ENCODE measurements at places on chromosomes 5 and 9.

- peak; percentile 66 for DNase-seq
Measured at GRCh38 chr9:74942801-74943200, 9.9 kb downstream of the C9orf40 start.

DNA sequence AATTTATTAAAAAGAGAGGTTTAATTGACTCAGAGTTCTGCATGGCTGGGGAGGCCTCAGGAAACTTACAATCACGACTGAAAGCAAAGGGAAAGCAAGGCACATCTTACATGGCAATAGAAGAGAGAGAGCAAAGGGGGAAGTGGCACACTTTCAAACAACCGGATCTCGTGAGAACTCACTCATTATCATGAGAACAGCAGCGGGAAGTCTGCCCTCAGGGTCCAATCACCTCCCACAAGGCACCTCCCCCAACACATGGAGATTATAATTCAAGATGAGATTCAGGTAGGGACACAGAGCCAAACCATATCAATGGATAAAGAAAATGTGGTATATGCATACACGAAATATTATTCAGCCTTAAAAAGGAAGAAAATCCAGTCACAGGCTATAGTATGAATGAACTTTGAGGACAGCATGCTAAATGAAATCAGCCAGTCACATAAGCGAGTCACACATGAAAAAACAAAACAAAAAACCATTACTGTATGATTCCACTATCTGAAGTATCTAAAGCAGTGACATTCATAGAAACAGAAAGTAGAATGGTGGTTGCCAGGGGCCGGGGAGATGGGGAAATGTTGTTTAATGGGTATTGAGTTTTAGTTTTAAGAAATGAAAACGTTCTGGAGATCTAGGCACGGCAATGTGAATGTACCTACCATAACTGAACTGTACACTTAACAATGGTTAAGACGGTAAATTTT is 83.4 kb upstream of the PCA3 start:
- DNase-seq = no peak

DNA sequence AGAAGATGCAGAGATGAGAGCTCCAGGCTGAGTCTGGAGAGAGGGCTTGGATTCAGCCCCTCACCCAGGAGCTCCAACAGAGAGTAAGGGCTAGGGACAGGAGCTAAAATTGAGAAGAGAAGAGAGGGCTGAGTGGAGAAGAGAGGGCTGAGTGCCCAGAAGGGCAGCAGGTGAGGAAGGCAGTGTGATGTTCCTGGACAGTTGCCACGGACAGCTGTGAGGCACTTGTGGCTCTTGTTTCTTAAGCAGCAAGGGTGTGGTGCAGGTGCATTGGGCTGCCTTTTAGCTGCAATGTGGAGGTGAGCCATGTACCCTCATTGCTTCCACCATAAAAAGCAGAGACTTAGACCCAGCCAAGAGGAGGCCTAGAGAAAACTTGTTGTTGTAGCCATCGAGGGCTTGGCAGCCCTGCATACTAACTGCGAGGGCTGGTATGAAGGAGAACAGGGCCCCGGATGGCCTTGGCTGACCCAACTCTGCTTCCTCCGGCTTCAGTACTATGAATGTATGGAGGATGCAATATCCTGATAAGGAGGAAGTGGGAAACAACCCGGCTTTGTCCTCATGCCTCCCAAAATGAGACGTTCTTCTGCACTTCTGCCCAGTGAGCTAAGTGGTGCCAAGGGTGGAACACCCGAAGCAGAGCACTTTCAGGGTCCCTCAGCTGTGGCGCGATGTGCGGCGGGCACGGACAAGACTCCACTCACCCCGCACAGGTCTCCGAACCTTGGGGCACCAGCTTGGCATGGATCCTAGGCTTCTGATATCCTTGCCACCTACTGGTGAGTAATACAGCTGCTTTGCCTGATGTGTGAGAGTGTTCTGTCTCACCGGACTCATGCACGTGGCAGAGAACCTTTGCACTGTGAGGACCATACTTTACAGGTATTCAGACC is 65.2 kb downstream of the LRRC70 start:
- no peak for DNase-seq

DNA sequence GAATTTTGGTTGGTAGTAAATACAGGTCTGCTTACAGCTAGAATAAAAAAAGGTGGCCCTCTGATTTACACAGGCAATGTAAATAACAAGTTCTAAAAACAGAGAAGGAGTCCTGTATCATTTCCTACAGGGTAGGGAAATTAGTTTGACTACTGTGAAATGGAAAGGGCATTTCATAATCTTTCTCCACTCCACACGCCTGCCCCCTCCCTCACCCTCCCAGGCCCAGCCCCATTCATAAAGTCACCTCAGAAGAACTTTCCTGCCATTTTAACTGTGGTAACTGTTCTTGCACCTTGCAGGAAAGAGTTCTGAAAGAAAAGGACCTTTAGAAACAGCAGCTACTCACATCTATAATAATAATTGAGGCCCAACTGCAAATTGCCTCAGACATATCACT is 69.7 kb downstream of the MEF2C start:
- no peak for DNase-seq

GRCh38 chr9:77943057-77943456 is 88.6 kb downstream of the GNAQ start:
- no peak for DNase-seq

DNA sequence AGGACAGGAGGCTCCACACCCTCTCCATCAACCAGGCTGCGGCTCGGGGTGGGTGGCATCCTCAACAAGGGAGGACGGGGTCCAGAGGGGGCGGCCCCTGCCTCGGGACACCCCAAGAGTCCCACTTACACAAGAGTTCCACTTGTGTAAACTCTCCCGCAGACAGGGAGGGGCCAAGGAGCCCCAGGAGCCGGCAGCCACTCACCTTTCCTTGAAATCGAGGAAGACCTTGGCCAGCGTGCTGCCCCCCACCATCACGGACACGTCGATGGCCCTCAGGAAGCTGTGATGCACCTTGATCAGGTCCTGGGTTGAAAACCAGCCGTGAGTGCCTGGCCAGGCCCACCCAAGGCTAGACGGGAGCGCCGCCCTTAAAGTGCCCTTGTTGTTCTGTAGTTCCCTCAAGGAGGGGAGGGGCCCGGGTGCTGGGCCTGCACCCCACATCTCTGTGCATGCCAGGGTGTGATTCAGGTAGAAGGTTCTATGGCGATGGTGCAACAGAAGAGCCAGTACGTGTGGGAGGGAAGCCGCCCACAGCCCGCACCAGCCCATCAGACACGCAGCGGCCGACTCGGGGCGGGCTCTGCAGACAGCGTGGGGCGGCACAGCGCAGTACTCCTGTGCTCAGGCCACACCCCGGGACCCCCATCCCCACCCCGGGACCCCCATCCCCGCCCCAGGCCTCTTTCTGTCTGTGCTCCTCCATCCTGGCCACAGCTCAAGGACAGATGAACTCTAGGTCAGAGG is 67.9 kb upstream of the SARDH start:
- no peak for DNase-seq

- DNase-seq = no peak
Measured at GRCh38 chr5:157616785-157617184, 35.5 kb downstream of the SOX30 start.

GRCh38 chr5:145830594-145830993 is 4.5 kb downstream of the PRELID2 start:
- DNase-seq = no peak

DNA sequence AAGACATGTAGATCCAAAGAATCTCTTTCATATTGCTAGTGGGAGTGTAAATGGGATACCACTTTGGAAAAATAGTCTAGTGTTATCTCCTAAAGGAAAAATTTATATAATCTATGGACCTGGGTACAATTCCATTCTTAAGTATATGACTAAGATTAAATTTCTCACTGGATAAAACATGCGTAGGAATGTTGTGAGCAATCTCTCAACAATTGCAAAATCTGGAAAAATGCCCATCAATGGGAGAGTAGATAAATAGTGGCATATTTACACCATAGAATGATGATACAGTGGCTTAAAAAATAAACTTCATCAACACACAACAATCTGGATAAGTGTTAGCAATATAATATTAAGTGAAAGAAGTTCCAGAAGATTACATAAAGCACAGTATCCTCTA is 469.5 kb downstream of the MAN2A1 start:
- DNase-seq = no peak

DNA sequence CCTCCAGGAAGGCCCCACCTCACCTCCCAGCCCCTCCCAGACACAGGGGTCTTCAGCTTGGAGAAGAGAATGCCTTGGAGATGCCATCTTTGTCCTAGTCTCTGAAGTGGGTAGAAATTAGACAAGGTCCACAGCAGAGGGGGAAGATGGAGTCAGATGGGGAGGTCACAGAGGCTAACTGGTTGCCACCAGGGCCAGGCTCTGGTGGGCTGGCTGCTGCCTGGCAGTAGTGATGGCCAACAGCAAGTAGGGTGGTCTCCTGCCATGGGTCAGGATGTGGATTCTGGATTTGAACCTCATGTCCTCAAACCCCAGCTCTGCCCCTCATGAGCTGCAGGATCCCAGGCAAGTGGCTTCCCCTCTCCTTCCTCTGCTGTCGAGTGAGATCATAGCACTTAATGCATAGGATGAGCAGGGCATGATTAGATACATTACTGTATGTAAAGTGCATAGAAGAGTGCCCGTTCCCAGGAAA is 38.7 kb upstream of the NEK6 start:
- DNase-seq = no peak

DNA sequence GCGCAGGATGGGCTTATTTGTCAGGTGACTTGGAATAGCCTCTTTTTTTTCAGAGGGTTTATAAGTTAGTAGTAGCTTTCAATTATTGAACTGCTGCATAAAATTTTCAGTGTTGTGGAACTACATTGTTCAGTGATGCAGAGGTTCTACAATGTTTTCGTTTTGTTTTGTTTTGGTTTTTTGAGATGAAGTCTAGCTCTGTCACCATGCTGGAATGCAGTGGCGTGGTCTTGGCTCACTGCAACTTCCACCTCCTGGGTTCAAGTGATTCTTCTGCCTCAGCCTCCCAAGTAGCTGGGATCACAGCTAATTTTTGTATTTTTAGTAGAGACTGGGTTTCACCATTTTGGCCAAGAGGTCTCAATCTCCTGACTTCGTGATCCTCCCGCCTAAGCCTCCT is 22.0 kb downstream of the NUP188 start:
- DNase-seq = no peak

- no peak for DNase-seq
Measured at GRCh38 chr9:125460883-125461635, 199.4 kb downstream of the GAPVD1 start.

DNA sequence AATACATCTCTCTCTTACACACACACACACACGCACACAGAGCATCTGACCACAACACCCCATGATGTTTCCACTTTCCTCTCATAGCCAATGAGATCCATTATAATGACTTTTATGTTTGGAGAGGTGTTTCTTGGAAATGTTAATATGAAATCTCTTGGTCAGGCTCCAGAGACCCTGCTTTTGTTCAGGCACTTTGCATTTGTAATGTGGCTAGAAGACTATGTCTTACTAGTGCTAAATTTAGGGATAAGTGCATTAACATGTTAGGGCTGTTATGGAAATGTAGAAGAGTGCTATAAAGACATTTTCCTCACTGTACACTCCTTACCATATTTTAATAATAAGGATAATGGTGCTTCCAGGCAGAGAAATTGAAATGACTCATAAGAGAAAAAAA is 3.8 kb downstream of the CDH9 start:
- DNase-seq = no peak

DNA sequence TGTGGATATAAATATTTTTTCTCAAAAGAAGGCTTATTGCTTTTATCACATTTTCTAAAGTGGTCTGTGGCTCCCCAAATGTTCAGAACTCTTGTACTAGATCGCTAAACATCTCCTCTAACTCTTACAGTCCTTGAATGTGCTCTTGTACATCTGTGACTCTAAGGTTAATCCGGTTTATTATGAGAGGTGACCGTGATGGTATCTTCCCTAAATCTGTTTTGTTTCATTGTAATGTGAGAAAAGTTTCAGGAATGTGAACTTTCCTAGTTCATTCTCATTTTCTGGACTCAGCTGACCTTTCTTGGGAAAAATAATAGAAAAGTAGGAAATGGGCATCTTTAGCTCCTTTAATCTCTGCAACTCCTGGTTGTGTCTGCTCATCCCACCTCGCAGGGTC is 94.5 kb upstream of the CD180 start:
- no peak for DNase-seq

DNA sequence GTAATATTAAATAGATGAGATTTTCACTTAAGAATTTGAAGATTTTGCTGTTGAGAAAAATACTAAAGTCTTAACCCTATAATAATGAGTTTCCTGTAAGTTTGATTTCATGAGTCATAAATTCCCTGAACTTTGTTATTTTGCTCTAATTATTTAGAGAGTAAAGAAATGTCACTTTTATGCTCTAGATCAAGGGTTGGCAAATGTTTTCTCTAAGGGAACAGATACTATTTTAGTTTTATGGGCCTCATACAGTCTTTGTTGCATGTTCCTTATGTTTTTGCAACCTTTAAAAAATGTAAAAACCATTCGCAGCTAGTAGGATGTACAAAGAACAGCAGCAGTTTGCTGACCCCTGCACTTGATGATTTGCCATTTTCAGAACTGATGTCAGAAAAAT is 480 bp upstream of the TXNDC8 start:
- DNase-seq = no peak

DNA sequence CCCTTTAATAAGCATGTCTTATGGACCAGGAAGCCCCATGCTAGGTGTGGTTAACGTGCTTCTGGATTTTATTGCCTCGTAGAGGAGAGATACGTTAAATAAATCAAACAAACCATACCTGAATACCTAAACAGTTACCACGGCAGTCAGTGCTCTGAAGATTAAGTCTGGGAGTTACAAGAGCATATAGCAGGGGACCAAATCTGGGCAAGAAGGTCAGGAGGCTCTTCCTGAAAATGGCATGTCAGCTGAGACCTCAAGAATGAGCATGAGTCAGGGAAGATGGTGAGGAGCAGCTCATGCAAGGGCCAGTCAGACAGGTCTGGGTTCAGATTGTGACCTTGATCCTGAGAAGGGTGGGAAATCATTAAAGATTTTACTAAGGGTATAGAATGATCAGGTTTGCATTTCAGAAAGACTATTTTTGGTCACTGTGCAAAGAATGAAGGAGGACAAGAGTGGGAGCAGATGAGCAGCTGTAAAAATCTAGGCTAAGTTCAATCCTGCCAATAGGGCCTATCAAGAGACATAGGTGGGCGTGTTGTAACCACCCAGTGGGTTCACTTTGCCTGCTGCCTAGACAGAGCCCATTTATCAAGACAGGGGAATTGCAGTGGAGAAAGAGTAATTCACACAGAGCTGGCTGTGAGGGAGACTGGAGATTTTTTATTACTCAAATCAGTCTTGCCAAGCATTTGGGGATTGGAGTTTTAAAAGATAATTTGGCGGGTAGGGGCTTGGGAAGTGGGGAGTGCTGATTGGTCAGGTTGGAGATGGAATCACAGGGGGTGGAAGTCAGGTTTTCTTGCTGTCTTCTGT is 4.8 kb upstream of the ZNF366 start:
- no peak for DNase-seq

GRCh38 chr5:120927950-120928530 is 463.9 kb downstream of the PRR16 start:
- no peak for DNase-seq

- DNase-seq = no peak
Measured at GRCh38 chr9:127545196-127546124, 66.6 kb upstream of the STXBP1 start.

GRCh38 chr9:112061152-112061740 is 113.9 kb downstream of the SUSD1 start:
- peak; percentile 81 for DNase-seq

- DNase-seq = peak; percentile 4
Measured at GRCh38 chr9:120610975-120611689, 31.2 kb upstream of the CDK5RAP2 start.
